ENCODE measurements at places on chromosomes 7 and 10.

DNA sequence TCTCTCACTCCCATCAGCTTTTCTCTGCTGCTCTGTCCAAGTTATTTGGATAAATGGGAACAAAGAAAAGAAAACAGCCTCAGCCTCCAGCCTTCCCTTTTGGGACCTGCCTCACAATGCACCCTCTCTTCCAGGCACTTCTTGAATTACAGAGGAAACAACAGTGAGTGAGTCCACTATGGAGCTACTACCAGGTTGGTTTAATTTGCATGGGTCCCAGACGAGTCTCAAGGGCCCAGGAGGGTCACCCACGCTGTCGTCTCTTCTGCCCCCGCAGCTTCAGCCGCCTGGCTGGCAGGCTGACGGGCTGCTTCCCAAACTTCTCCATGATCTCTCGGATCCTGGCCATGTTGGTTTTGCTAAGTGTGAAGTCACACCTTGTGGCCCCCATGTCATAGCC, 80.4 kb downstream of the GPR26 start:
- no peak for DNase-seq

DNA sequence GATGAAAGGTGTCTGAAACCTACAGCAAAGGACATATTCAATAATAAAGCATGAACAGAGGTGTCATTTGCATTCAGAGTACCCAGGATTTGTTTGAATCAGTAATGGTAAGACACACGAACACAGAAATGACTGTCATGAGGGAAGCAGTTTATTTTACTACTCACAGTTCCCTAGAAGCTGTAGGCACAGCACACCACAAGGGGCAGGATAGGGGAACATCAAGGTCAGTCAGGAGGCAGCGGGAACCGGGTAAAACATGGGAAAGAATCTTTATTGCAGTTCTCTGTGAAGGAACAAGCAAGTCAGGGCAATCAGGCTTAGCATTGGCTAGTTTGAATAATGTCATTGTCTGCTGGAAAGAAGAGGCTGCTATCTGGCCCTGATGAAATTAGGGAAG, 70.2 kb upstream of the PDSS1 start:
- no peak for DNase-seq

- DNase-seq = peak; percentile 64
These were observed at the start of gene LDB1 for GRCh38 chr10:102120142-102120990. TSS of gene LDB1 (minus strand) at chr10:102120368. CDS start at chr10:102120110, 258 bp downstream.

- DNase-seq = no peak
These were observed 57.9 kb downstream of the MTPN start for GRCh38 chr7:135919071-135919841.

DNA sequence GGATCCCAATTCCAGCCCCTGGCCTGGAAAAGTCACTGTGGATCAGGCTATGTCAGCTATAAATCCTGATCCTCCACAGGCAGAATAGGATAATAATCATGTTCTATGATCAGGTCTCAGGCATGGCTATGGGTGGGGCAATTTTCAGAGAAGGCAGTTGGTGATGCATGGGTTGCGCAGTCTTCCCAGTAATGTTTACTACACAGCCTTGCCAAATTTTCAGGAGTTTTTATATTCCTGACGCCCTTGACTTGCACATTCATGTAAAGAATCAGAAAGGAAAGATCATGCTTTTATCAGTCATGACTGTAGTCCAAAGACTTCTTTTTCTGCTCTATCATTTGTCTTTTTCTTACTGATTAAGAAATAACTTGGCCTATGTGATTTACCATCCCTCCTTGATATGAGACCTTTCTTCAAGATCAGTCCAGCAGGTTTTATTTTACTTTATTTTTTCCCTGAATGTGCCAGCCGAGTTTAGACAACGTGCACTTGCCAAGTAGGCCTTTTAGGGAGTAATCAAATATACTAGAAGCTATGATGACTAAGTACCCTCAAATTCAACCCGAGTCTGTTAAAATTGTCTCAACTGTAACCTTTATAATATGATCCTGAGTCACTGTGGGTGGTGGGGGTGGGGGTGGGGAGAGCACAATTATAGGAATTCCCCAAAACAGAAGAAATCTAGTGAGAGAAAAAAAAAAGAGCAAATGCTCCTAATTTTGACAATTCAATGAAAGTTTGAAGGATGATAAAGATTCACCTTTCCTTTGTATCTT, 31.9 kb downstream of the ARL4A start:
- DNase-seq = no peak

DNA sequence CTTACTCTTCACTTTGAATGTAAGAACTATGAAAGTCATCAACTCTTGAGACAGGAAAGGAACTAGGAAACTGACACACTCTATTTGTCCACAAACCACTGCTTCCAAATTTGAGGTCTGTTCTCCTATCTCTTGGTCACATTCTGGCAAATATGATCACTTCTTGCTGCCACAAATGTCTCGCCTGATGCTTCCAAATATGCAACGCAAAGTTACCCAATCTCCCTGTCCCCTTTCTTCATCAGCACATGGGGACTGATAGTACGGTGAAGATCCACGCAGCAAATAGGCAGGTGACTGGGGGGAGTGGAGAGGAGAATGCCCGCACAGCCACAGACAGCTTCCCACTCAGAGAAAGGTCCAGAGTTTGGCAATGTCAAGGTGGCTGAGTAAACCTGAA, 92.6 kb upstream of the TCF7L2 start:
- no peak for DNase-seq

DNA sequence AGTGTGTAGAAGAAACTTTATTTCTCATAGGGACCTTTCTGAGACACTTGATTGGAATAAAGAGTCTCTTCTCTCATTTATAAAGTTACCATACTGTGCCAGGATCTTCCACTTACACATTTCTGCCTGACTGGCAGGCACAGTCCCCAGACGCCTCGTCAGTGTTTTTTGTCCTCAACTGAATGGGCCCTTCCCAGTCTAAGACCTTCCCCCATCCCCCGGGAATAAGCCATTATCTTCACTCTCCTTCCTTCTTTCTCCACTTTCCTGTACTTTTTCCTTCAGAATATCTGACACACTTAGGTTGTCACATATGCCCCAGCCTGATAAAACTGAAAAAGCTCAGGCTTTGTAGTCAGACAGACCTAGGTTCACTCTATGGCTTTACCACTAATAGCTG, 35.3 kb upstream of the KCNIP2 start:
- DNase-seq = no peak

- no peak for DNase-seq
These were observed 453 bp upstream of the GALNT17 start for GRCh38 chr7:71131256-71132126.

DNA sequence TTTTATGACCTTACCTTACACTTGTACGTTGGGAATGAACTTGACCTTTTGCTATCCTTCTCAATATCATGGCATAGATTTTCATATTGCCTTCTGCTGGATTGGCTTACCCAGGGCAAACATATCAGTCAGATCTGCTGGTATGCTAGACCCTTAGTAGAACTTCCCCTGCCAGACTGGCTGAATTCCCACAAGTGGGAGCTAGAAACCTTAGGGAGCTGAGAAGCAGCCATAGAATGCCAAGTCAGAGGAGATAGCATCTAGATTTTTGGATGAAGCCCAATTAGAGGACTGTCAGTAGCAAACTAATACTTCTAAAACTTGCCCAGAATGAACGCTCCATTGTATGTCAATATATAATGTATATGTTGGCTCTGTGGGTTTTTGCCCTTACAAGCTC, 385.0 kb downstream of the NXPH1 start:
- DNase-seq = no peak

GRCh38 chr7:124603066-124603465, 162.5 kb downstream of the GPR37 start:
- DNase-seq = no peak

- no peak for DNase-seq
These were observed 118.9 kb downstream of the SND1 start for GRCh38 chr7:127770885-127771284.

DNA sequence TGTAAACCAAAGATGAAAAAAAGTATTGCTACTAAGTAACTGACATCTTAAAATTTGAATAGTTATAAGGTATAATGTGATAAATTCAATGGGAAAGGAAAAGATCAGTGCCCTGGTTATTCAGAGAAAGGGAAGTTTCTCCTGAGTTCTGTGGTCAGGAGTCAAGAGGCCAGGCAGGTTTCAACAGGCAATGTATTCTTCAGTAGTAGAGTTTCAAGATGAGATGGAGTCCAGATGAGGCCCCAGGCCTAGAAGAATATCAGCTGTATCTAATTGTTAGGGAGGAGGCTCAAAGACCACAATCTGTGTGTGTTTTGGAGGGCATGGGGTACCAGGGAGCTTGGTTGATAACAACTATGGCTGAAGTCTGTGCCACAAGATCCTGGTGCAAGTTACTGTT, 101.4 kb upstream of the DLX6 start:
- no peak for DNase-seq

- DNase-seq = no peak
These were observed 36.4 kb upstream of the WAC start for GRCh38 chr10:28496481-28496961.

DNA sequence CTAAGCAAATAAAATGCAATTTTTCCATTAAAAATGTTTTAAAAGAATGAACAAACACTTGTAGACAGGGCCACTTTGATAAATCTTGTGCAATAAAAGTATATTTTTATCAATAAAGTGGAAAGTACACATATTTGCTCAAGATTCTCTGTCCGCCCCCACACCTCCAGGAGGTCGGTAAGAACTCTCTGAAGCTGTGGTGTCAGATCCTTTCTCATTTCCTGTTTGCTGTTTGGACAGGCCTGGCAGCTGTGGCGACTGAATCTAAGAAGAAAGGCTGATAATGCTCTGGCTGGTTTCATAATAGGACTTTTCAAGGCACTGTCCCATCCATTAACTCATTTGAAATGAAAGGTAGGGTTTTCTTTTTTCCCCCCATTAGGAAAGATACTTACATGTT, 15.3 kb upstream of the ASB4 start:
- DNase-seq = no peak

DNA sequence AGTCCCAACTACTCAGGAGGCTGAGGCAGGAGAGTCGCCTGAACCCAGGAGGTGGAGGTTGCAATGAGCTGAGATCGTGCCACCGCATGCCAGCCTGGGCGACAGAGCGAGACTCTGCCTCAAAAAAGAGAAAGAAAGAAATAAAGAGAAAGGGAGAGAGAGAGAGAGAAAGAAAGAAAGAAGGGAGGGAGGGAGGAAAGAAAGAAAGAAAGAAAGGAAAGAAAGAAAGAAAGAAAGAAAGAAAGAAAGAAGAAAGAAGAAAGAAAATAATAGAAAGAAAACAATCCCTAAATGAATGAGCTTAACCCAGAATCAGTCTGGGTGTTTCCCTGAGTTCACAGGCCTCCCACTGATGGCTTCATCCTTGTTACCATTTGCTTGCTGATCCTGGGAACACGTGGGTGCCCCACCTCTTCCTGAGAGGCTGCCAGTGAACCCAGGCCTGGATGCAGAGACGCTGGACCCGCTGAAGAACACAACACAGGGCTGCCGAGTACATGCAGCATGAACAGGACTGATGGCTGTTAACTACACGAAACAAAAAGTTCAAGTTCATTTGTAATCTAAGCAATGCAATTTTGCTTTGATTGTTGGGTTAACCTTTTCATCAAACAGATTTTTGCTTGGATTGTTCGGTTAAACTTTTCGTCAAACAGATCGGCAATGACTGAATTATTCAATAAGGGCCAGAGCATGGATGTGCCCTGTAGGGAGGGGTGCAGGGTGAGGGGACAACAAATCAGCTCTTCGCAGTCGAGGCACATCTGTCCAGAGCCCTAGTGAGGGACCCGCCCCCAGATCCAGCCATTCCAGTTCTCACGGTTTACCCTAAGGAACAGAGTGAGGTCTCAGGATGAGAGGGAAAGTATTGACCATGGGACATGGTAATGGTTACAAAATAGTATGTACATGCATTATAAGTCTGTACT, 11.5 kb downstream of the NPFFR1 start:
- no peak for DNase-seq

- peak; percentile 63 for DNase-seq
These were observed 471.7 kb upstream of the GALNT17 start for GRCh38 chr7:70660154-70660818.

DNA sequence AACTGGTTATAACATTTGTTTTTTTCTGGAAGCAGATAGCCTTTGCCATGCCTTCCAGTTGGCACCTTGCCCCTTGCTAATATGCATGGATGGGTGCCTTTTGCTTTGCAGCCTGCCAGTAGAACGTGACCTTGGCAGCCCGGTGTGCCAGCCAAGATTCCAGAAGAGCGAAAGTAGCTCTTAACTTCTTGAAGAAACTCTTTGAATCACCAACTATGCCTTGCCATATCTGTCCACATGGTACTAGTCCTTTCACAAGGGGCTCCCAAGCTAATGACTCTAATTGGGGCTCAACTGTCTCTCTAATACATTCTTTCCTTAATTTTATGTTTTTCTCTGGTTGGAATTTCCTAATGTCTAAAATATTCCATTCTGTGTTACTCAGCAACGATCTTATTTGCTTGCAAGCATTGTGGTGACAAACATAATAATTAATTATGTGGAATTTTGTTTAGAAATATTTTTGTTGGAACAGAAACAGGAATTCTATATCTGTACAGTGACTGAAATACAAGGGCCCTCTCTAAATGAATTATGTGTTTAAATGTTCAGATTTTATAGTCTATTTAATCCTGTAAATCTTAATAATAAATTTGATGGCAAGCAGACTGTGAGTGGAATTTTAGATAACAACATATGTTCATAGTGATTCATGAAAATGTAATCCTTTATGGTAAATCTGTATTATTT, 45.8 kb downstream of the HDAC9 start:
- DNase-seq = no peak

- DNase-seq = no peak
These were observed 1.1 kb downstream of the SNX13 start for GRCh38 chr7:17939211-17939605.

DNA sequence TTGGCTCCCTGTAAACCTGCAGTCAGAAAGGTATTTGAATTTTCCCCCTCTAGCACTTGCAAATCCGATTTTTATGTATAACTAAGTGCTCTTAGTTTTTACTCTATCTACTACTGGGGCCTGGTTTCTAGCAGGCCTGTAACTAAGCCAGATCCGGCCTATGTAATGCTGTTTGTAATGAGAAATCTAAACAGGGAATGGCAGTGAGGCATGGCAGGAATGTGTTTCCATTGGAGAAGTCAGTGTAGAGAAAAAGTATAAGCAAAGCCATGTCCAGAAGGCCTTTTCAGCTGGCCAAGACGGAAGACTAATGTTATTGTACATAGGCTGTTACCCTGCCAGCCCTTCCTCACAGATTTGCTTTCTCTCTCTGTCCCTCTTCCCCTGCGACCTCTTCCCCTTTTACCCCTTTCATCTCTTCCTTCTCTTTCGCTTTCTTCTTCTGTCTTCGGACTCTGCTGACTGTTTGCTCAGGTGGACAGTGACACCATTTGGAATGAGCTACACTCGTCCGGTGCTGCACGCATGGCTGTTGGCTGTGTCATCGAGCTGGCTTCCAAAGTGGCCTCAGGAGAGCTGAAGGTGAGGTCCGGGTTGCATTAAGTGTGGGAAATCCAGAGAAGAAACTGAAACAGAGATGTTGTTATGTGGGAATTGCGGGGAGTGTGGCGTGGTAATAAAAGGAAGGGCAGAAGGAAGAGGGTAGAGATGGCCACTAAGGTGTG, 297.5 kb downstream of the HDAC9 start:
- no peak for DNase-seq

- DNase-seq = no peak
These were observed 81.6 kb upstream of the MYO3A start for GRCh38 chr10:25852364-25852941.
